ENCODE measurements at places on chromosomes 2 and 18.

GRCh38 chr2:234269769-234270204, 219.3 kb downstream of the SPP2 start:
- DNase-seq = no peak

GRCh38 chr2:224146356-224147160, 107.5 kb upstream of the SERPINE2 start:
- DNase-seq = no peak

DNA sequence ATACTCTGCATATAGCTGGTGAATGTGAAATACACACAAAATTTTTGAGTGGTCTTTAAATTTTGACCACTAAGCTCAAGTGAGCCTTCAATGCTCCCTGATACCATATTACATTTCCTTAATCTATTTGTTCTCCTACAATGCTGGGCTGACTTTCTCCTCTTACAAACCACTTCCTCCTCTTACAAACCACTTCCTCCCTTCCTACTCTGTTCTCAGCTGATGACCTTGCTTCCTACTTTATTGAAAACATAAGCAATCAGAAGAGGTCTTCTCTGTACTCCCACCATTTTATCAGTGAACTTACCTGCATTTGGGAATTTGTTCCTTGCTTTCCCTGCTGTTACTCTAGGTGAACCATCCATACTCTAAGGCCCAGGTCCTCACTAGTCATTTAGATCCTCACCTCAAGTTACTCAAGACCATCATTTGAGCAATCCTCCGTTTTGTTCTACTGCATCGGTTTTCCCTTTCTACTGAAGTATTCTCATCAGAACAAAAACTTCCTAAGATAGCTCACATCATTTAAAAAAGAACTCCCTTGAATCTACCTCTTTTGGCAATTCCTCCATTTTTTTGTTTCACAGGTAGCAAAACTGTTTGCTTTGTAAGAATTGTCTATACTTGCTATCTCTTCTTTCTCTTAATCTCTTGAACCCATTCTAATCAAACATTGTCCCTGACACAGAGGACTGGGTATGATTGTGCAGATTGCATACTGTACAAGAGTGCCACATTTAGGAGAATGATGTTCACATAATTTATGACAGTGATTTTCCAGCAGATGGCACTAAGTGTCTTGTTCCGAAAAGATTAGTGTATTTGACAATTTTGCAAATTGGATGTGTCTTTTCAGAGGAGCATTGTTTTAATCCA, 96.5 kb downstream of the EPB41L5 start:
- DNase-seq = no peak

DNA sequence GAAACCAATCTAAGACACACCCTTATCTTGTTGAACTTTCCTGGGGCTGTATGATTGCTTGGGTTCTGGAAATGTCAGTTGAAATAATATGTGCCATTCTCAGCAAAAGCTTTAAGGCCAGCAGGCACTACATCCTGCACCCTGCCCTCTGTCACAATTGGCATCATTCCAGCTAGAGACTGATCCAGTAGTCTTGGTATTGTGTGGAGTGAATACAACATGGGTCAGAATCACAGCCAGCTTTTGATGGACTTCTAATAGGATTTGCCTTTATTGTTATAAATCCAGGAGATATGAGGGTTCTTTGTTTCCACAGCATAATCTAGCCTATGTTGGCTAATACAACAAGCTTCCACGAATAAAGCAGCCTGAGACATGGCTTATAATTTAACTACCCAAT, 617.0 kb upstream of the CDH2 start:
- DNase-seq = no peak

GRCh38 chr18:59715966-59716369, 18.7 kb upstream of the CCBE1 start:
- no peak for DNase-seq

- DNase-seq = no peak
These were observed 94.7 kb upstream of the L3MBTL4 start for GRCh38 chr18:6509417-6509816.

- DNase-seq = no peak
These were observed 170.8 kb downstream of the SUCLG1 start for GRCh38 chr2:84288293-84288692.

- peak; percentile 34 for DNase-seq
These were observed 248.6 kb downstream of the NDUFA10 start for GRCh38 chr2:239776436-239777005.

DNA sequence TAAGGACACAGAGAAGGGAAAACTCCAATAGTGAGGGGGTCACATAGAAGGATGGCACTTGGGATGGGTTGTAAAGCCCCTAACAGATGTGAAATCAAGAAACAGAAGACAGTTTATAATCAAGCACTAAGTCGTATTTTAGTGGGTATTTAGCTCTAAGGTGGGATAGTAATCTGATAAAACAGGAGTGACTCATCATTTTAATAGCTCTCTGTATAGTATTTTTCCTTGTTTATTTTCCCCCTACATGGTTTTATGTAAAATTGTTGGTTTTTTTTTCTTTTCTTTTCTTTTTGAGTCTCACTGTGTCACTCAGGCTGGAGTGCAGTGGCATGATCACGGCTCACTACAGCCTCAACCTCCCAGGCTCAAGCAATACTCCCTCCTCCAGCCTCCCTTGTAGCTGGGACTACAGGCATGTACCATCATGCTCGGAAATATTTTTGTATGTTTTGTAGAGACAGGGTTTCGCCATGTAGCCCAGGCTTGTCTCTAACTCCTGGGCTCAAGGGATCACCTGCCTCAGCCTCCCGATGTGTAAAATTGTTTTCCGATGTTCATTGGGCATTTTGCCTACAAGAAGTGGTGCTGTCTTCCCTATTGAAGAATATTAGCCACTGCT, 142.6 kb upstream of the SERPINE2 start:
- no peak for DNase-seq

DNA sequence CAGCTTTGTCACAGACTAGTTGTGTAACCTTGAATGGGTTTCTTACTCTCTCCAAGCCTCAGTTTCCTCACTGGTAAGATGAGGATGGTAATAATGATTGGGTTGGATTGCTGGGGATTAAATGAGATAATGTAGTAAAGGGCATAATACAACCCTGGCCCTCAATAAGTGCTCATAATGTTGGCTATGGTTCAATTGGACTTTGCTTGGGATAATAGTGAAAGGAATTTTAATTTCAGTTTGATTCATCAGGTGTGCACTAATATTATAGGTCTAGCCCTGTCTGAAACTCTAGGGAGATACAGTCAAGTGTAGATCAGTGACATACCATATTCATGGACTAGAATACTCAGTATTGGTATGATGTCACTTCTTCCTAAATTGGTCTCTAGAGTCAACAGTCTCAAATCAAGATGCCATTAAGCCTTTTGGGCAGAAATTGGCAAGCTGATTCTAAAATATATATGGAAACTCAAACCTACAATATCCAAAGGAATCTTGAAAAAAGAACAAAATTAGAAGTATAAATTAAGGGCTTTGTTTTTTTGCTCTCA, 161.4 kb downstream of the SMAD7 start:
- no peak for DNase-seq

DNA sequence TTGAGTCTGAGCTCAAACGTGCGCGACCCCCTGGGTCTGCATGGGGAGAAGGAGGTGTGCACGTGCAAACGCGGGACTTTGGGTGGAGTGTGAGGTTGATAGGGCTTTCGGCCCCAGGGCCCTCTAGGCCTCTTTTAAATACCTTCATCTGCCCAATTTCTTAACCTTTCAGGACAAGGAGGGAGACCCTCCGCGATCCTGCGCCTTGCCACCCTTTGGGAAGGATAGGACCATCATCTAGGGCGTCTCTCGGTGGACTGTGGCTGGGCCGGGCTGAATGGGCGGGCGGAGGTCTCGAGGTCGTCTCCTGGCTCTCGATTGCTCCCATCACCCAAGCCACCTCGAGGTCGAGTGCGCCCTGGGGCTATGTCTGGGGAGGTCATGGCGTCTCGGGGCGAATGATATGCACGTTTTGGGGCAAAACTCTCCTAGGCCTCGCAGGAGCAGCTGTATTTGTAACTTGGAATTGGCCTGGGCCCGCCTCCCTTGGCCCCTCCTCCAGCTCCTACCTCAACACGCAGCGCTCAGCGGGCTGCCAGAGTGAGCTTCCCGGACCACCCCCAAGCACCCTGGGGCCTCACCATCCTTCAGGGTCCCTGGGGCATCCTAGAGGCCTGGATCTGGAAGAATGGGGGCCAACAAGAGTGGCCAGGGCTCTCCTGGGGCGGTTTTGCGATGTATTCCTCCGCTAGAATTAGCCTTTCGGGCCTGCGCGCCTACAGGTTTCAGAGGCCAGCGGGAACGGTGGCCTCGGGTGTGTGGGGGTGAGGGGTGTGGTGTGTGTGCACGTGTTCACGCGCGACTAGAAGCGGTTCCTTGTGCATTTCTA, 8.7 kb upstream of the SIX3 start:
- no peak for DNase-seq

Data from right hindlimb (tissue), 1 donor.